ENCODE measurements at places on chromosomes 16 and 17.

- no peak for DNase-seq
These were observed 6.2 kb upstream of the ZFHX3 start for GRCh38 chr16:73054125-73054484.

GRCh38 chr17:17304521-17304985 is 1.4 kb downstream of the NT5M start:
- DNase-seq, result peak; percentile 91

- no peak for DNase-seq
These were observed 15.5 kb downstream of the METTL9 start for GRCh38 chr16:21614896-21615295.

DNA sequence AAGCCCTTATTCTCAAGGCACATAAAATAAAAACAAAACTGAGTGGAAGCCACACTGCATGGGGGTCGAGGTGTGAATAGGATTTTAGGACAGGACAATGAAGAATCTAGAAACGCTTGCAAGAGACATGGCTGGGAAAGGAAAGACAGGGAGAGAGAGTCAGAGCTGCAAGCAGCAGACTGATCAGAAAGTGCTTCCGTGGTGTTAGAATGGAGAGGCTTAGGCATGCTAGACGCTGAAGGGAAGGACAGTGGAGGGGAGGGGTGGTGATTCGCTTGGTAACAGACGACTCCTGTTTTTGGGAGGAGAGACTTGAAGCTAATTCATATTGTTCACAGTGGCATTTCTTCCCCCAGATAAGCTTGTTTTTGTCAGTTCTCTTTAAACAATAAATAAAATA is 173.5 kb downstream of the AIPL1 start:
- DNase-seq, result no peak

DNA sequence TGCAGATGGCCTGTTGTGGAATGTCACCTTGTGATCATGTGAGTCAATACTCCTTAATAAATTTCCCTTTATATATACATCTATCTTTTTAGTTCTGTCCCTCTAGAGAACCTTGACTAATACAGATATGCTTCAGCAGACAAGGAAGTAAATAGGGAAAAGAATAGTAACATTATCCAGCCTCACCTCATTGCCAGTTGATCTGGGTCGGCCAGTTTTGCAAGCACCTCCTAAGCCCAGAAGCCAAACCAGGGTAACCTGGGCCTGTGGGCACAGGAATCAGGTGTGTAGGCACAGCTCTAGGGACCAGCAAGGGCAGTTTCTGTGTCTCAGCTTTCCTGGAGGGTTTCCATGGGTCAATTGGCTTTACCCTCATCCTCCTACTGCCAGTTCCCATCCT is 11.9 kb upstream of the CCL17 start:
- no peak for DNase-seq

GRCh38 chr17:16286947-16287562 is 66.2 kb downstream of the CENPV start:
- no peak for DNase-seq

GRCh38 chr16:63690267-63690666 is 1431.6 kb downstream of the CDH11 start:
- DNase-seq, result no peak

DNA sequence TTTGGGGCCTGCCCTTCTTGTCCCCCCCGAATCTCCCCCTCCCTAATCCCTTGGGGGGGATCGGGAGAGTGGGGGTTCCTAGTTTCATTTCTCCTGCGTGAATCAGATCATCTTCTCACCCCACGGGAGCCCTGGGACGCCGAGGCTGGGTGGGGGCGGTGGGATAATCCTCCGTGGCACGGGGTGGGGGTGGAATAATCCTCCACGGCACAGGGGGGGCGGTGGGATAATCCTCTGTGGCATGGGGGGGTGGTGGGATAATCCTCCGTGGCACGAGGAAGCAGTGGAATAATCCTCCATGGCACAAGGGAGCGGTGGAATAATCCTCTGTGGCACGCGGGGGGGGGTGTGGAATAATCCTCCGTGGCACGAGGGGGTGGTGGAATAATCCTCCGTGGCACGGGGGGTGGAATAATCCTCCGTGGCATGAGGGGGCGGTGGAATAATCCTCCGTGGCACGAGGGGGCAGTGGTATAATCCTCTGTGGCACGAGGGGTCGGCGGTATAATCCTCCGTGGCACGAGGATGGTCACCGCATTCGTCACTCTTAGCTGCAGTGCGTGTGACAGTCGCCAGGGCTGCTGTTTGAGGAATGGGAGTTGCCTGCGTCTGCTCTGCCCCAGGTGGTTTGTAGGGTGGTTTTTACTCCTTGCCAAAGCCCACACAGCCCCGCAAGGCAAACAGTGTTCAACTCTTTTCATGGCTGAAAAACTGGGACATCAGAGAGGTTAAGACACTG is 156.9 kb downstream of the LAT start:
- no peak for DNase-seq

DNA sequence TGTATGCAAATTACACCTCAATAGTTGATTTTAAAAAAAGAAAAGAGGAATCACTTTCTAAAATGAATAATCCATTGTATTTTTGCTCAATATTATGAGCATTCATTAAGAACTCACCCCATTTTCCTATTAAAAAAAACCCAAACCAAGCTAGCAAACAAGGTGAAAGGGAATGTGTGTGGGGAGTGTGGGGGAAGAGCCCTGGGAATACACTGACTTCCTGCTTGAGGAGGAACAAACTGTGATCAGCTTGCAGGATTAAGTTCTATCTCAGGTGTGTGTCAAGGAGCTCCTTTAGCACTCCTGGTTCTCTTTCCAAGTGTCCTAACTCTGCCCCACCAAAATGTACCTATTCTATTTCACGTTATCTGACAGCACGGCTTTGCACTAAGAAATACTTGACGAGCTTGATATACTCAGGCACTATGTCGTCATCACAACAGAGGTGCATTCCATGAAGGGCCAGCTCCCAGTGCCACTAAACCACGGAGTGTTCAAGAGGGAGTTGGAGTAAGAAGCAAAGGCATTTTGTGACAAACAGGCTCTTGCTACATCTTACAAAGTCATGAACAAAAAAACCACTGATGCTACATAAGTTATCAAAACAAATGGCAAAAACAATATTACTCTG is 73.2 kb downstream of the MYH10 start:
- DNase-seq, result no peak

DNA sequence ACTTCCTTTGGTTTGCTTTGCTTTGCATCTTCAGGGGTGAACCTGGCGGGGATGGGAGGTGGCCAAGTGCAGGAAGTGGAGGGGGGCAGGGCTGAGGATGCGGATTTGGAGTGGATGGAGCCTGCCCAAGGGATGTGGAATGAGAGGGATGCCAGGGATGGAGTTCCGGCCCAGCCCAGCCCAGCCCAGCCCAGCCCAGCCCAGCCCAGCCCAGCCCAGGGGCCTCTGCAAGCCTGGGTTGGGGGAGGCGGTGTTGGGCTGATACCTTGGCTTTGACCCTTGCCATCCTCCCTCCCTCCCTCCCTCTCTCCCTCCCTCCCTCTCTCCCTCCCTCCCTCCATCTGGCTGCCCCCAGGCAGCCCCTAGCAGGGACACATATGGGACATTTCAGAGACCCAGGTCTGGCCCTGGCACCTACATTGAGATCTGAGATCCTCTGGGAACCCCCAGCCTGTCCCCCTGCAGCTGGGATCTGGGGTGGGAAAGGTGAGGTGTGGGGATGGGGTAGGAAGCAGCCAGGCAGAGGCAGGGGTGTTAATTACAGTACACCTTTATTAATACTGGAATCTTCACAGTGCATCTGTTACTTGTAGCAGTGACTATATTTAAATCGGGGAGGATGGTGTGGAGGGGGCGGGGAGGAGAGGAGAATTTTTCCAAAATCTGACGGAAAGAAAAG is 14.5 kb downstream of the IL34 start:
- DNase-seq, result no peak

GRCh38 chr16:81488687-81489411 is 44.2 kb downstream of the CMIP start:
- no peak for DNase-seq

DNA sequence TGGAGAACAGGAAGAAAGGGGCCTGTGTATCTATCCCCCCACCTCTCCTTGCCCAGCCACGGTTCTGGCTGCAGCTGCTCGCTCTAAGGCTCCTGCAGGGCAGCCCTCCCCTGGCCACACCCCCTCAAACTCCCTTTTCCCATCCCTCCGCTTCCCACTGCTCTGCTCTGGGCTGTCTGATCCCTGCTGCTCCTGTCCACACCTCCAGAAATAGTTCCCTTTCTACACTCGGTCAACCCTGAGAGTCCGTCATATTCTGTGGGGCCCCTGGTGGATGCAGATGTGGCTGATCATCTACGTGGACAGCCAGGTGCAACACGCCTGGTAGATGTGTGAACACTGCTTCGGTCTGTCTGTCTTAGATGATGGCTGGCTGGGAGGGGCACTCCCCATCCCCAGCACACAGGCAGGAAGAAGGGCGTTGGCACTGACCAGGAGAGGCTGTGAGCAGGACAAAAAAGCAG is 19.3 kb upstream of the KRT19 start:
- DNase-seq, result no peak

DNA sequence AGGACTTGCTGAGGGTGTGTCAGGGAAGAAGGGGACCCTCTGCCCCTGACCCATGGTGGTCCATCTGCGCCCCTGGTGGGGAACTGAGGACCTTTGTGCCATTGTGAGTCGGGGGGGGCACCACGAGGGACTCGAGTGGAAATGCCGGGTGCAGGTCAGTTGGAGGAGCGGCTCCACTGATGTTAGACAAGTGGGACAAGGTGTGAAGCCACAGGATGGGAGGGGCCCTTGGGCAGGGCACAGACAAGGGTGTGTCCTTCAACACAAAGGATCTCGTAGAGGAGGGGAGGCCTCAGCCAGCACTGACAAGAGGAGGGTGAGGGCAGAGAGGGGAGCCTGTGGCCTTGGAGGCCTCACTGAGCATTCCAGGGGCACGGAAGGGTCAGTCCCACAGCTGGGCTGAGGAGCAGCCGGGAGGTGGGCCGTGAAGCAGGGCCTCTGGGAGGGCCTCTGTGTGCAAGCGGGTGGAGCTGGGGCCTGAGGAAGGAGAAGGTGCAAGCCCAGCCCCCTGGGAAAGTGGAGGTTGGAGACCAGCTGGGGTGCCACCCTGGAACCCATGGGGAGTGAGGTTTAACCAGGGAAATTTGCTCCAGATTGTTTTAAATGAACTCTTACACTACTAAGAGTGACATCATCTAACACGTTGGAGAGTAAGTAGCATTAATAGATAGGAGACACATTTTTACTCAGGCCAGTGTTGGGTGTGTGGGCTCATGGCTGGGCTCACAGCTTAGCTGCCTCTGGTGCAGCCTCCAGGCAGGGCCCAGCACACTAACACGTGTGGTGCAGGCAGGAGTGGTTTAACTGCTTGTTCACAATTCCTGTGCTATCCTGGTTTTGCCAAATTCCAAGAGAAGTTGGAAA is 27.9 kb downstream of the NARF start:
- DNase-seq, result no peak

- DNase-seq, result no peak
These were observed 445 bp downstream of the CIAO2B start for GRCh38 chr16:66933776-66934137.

- peak; percentile 96 for DNase-seq
These were observed 1.7 kb downstream of the ADGRG5 start for GRCh38 chr16:57544124-57544653.

GRCh38 chr17:32445074-32445415 is 735 bp downstream of the PSMD11 start:
- DNase-seq, result no peak

GRCh38 chr17:28929787-28930186 is 21.5 kb downstream of the PHF12 start:
- DNase-seq, result no peak

DNA sequence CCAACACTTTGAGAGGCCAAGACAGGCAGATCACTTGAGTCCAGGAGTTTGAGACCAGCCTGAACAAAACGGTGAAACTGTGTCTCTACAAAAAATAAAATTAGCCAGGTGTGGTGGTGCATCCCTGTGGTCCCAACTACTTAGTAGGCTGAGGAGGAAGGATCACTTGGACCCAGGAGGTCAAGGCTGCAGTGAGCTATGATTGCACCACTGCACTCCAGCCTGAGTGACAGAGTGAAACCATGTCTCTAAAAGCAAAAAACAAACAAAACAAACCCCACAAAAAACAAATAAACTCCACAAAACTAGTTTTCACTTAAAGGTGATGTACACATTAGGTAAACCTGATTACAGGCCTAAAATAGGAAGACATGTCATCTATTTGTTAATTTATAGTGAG is 40.3 kb downstream of the MARVELD3 start:
- no peak for DNase-seq

DNA sequence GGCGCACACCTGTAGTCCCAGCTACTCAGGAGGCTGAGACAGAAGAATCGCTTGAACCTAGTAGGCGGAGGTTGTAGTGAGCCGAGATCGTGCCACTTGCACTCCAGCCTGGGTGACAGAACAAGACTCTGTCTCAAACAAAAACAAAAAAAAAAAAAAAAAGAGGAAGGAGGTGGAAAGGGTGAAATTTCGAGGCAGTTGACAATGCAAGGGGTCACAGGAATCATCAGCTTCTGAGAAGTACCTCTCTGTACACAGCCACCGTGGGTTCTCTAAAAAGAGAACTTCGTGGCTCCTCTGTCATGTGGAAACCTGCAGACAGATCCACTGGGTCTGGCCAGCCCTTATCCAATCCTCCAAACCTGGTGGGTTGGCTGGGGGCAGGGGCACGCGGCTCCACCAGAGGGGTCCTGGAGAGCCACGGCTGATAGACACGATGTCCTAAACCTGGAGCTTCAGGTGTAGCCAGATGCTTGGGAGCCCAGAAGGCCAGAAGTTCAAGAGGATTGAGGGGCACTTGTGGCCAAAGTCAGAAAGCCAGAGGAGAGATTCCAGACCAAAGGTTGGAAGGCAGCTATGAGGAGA is 540 bp upstream of the CD300LF start:
- no peak for DNase-seq

GRCh38 chr17:67500261-67500660 is 123.2 kb downstream of the PITPNC1 start:
- no peak for DNase-seq

DNA sequence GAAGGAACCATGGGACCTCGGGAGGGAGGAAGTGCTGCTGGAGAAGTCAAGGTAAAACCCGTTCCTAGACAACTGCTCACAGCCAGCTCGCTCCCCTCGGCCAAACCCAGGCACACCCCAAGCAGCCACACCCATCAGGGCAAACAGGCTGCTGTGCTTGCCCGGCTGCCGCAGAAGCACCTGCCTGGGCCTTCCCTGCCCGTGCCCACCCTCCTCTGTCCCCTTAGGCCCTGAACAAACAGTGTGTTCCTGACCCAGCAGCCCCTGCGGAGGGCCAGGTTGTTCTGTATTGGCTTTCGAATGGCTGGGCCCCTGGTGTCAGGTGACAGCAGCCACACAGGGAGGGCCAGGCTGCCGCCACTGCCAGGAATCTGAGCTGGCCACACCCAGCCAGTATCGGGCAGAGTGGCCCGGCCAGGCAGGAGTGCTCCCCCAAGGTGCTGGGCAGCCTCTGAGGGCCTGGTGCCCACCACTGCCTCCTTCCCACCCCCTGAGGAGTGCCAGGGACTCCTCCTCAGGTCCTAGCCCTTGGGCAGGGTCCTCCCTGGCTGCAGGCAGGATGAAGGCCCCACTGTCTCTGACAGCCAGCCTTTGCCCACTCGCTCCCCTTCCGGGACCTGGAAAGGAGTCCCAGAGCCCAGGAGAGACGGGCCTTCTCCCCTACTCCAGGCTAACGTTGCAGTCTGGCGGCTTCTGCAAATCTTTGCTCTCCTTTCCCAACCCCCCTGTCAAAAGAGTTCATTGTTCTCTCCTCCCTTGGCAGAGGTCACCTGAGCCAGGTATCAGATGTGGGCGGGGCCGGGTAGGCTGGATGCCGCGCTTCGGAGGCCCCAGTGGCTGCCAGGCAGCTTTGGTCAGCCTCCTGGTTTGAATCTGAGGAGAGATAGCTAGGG is 24.0 kb downstream of the LLGL2 start:
- no peak for DNase-seq

- no peak for DNase-seq
These were observed 23.5 kb downstream of the GPRC5B start for GRCh38 chr16:19861133-19861532.

All from CMK (cell line).